Endodermal cell (in vitro differentiated cells): ENCODE measurements at places on chromosomes 5 and 9.
A peak's percentile ranks its signal among the peaks of the same experiment; 100 is the strongest.

DNA sequence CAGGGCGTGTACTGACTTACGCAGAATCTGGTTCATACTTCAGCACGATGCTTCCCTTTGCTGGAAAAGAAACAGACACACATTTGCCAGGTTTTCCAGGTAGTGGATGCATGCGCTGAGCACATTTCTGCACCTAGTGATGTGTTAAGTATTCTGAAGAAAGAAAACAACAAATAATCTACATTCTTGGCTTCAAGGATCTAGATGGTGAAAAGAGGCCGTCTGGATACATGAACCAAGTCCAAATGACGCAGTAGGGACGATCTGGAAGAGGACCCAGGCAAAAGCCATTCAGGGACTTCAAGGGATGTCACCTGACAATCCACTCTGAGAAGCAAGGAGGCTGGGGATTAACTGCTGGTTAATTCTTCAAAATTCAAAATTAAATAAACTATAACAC is 30.4 kb downstream of the NSUN2 start:
- DNase-seq = peak; percentile 21

DNA sequence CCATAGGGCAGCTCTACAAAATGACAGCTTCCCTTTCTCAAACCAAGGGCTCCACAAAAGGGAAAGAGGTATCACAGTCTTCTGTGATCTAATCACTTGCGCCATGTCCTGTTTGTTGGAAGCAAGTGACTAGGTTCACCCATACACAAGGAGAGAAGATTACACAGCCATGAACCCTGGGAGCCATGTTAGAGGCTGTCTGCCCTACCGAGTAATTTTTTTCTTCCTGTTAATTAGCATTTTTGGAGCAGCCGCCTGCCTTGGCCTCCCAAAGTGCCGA is 33.2 kb upstream of the GOLPH3 start:
- no peak for DNase-seq

DNA sequence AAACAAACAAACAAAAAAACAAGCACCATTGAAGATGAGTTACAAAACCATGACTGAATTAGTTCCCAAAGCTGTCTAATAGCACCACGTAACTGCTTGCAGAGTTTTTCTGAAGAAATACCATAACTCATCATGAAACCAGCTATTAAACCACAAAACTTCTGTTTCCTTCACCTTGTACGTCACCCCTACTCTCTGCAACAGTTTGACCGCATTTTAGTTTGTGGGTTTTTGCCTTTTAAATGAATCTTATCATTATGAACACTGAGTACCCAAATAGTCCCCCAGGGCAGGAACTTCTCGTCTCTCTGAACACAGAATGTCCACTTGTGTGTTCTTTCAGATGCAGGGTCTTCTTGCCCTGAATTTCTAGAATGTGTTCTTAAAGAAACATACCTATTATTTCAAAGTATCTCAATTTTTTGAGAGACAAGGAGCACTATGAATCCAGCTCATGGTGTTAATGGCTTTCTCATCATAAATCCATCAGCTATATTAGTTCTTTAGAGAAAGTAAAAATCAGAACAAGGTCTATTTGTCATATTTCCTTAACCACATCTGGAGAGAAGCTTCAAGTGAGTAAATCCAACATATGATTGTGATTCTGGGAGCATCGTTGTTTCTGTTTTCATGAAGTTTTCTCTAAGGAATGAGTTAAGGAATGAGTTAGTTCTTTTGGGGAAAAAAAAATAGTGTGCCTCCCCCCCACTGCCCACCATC is 210.6 kb downstream of the AUH start:
- no peak for DNase-seq

DNA sequence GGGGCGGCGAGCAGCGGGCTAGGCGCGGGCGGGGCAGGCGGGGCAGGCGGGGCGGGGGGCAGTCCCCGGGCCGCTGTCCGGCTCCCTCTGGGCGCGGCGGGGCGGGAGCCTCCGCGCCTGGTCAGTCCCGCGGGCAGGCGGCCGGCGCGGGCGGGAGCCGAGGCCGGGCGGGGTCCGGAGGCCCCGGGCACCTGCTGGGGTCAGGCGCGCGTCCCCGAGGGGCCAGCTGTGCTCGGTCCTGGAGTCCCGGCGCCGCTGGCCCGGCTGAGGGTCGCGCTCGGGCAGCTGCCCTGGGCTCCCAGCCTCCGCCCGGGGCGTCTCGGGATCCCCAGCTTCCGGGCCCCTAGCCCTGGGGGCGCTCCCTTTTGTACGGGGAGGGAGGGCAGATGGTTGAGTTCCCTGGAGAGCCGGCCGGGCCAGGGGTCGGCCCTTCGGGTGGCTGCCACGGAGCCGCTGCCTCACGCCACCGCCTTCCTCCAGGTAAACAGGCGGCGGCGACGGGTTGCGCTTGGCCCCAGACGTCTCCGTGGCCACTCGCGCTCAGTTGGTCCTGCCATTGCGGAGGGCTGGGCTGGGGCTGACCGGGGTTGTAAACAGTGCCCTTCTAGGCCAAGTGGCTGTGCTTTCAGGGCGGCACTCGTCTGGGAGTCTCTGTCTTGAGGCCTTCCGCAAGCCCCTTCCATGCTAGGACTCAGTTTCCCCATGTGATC is 473 bp downstream of the ZBTB34 start:
- peak; percentile 79 for DNase-seq

GRCh38 chr5:157548513-157549282 is 26.9 kb downstream of the ADAM19 start:
- no peak for DNase-seq

GRCh38 chr5:53169933-53170332 is 60.4 kb upstream of the MOCS2 start:
- no peak for DNase-seq

DNA sequence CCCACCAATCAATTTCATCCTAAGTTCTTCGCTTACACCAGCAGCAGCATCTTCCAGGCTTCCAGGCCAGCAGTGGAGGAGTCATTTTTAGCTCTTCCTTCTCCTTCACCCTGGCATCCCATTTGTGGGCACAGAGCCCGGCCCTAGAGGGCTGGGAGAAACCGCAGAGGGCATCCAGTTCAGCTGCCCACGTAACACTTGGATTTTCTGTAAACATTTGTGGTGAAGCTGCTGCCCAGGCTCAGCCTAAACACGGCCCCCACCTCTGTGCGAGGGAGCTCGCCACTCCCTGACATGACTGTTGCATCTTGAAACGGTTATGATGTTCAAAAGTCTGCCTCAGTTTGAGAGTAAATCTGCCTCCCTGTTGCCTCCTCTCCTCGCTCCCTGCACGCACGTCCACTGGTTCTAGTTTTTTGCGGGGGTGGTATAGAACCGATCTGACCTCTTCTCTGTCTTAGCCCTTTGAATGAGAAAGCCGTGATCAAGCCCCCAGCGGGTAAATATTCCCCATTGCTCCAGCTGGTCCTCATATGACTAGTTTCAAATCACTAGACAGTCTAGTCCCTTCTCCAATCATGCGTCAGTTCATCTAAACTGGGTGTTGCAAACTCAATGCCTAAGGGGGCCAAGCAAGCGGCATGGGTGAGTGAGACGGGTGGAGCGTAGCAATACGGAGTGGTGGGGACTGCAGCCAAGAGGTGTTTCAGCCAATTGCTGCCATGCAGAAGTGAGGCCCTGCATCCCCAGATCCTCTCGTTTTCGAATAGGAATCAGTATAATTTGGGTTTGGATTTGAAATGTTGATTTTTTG is 34.9 kb upstream of the N4BP3 start:
- DNase-seq = no peak

GRCh38 chr5:82861701-82862100 is 215.5 kb downstream of the TMEM167A start:
- DNase-seq = no peak

DNA sequence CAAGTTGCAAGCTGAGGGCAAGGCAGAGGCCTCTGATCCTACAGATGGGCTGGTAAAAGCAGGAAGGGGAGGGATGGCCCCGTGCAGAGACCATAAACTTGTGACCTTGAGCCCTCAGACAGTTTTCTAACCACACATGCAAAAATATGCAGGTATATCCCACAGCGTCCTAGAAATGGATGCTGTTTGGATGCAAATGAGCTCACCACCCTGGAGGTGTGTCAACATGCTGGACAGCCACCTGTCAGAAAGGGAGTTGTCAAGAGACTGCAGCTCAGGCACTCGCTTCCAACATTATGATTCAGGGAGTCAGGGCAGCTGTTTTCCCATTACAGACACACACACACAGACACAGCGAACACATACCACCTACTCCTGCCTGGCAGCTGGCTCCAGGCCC is 97.3 kb upstream of the PANK3 start:
- no peak for DNase-seq

DNA sequence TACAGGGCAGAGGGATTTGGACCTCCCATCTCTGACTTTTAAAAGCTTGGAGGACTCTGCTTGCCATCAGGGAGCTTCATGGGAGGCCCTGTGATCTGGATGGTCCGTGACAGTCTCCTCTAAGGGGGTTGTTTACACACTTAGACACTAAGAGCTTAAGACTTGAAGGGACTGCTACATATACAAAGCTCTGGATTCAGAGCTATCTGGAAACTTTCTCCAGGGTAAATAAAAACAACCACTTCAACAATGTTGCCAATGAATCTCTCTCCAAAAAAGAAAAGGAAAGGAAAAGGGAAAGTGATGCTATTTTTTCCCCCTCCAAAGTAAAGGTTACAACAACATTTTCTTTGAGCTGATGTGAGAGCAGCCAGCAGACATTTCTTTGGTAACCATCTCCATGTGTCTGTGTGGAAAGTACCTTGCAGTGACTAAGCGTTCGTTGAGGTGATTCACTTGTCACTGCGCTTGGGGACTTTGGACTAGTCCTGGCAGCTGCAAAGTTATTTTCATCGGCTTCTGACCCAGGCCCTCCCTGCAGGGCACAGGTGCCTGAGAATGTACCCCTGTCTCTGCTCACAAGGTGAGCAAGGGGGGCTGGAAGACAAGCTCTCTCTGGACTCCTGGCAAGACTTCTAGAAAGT is 262.1 kb upstream of the KLF4 start:
- no peak for DNase-seq

GRCh38 chr9:129509533-129509928 is 111.4 kb downstream of the C9orf50 start:
- no peak for DNase-seq

DNA sequence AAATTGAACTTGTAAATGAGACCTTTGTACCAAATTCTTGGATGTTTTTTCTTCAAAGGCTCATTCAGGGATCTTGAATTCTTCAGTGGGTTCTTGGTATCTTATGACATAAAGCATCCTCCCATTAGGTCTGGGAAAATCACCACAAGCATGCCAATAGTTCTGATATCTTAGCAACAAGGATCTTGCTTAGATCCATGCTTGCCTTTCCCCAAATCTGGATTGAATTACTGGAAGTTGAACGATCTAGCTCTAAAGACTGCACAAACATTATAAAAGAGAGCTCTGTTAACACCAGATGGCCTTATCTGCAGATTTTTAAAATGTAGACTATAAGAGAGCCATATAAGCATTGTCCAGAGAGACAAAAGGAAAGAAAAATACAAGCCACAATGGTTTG is 266.3 kb downstream of the RAB3C start:
- DNase-seq = no peak

DNA sequence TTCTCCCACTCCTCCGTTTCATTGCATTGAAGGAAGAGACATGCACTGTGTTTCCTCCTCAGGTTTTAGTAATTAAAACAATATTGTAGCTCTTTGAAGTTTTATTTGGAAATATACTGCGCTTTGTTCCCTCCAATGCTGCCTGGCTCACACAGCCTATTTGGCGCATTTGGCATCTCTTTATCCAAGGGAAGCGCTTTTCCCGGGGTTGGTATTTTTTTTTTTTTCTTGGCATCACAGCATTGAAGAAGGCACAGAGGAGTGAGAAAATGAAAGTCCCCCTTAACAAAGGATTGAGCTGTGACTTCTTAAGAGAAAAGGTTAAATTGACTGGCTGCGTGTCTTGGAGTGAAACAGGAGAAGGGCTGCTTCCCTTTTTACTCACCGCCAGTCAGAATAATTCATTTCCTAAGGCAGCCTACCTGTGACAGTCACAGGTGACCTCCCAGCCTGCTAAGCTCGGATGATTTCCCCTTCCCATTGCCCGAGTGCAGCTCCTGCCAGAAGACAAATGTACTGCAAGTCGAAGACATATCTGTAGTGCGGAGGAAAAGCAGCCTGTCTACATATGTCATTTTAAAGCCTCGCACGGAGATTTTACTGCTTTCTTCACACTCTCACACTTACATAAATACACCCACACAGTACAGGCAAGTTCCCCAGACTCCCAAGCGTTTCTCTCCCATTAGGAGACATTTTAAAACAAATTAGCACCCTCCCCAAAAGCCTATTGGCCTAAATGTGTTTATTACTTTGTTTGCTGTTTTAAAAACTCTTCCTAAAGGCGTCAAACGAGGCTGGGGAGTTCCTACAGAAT is 665.5 kb upstream of the ZNF608 start:
- peak; percentile 80 for DNase-seq

GRCh38 chr9:122949696-122950095 is 8.9 kb downstream of the RABGAP1 start:
- DNase-seq = no peak

- no peak for DNase-seq
Observed at GRCh38 chr5:91074615-91075014, 308.5 kb downstream of the ARRDC3 start.

DNA sequence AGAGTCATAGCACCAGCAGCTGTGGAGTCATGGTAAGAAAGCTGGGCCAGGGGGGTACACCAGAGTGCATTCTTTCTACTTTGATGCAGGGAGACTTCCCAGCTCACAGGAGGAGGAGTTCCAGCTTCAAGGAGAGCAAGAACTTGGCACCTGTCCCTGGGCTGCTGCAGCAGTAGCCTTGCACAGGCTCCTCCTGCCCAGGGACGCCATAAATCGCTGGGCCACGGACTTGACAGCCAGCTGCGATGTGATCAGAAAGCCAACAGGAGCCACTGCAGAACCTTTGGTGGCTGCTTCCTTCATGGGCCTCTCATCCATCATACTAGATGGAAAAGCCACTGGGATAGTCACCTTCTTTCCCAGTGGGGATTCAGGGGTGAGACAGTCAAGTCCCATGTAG is 234.7 kb downstream of the NMUR2 start:
- DNase-seq = no peak

- DNase-seq = no peak
Observed at GRCh38 chr5:107820429-107820828, 149.7 kb upstream of the EFNA5 start.
